ENCODE measurements at places on chromosomes 6 and 20.

GRCh38 chr6:135439549-135439948 is 58.0 kb downstream of the AHI1 start:
- DNase-seq, result no peak

DNA sequence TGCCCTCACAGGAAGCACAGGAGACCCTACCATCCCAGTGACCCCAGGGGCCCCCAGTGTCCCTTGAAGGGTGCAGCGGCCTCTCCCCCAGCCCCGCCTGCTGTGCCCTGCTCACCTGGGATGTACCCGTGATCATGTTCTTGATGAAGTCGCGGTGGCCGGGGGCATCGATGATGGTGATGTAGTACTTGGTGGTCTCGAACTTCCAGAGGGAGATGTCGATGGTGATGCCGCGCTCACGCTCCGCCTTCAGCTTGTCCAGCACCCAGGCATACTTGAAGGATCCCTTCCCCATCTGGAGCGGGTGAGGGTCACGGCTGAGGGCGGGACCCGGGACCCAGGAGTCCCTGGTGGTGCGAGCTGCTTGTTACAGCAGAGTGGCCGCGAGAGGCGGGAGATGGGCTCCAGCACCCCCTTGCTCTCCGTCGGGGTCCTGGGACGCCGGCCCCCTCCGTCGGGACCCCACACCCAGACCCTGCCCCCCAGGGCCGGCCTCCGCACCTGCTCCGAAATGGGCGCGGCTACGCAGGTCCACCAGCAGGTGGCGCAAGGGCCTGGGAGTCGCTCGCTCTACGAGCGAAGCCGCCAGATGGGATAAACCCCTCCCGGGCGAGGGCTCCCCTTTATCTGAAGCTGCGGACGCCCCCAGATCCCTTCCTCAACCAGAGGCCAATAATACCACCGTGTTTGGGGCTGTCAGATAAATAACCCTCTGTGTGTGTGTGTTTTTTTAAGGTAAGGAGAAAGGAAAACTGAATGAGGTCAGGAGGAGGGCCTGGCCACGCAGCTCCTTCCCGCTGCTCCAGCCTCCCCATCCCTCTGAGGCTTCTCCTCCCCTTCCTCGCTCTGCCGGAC is 2.9 kb downstream of the EEF1A2 start:
- DNase-seq, result peak; percentile 48

DNA sequence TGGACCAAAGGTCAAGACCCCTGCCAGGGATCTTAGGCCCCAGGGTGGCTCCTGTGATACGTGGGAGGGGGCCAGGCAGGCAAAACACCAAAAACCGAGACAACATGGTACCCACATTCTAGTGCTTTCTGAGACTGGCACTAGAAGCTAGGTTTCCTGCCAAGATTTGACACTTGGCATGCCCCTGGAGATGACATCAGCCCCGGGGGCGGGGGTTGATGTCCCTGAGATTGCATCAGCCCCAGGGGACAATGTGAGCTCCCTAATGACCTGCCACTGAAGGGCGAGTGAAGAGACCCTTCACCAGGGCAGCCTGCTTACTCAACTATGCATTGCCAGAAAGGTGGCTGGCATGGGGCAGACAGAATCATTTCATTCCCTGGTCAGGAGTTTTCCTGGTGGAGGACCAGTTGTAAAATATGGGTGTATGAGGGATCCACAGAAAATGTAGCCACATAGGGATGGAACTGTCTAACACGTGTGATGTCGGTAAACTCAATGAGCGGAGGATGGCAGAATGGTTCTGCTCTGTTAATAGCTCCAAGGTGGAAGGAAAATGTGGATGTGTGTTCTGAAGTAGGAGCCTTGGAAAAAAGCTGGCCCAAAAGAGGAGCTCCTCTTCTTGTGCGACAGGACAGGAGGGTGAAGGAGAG is 219.7 kb downstream of the UNC5CL start:
- DNase-seq, result no peak

- DNase-seq, result no peak
Measured at GRCh38 chr6:158815907-158816306, 3.3 kb downstream of the EZR start.

DNA sequence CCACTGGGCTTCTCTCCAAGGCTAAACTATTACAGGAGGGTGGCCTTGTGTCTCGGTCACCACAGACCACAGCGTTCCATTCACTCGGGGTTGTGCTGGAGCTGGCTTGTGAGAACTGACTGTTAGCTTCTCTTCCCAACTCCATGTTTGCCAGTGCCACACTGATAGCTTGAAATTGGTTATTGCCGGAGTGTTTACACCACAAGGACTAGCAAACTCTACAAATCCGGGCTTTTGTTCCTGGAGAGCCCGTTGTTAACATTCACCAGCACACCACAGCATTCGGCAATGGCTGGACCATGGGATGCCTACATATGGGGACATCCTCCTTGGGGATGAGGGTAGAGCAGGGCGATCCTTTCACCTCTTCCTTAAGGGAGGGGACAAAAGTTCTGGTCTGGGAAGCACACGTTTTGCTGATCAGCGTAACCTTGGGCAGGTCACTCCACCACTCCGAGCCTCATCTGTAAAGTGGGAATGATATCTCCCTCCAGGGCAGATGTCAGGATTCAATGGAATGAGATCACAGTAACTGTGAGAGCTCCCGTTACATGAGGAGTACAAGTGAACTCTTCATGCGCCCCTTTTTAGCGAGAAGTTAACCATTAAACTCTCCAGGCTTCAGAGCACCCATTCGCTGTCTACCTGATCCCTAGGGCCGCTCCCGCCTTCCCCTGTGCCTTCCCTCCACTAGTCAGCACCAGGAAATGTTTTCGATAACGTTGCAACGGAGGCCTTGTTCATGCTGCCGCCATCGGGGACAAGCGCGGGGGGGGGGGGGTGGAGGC is 41.7 kb upstream of the TTPAL start:
- no peak for DNase-seq

GRCh38 chr6:170485159-170485558 is 67.9 kb downstream of the PSMB1 start:
- no peak for DNase-seq

DNA sequence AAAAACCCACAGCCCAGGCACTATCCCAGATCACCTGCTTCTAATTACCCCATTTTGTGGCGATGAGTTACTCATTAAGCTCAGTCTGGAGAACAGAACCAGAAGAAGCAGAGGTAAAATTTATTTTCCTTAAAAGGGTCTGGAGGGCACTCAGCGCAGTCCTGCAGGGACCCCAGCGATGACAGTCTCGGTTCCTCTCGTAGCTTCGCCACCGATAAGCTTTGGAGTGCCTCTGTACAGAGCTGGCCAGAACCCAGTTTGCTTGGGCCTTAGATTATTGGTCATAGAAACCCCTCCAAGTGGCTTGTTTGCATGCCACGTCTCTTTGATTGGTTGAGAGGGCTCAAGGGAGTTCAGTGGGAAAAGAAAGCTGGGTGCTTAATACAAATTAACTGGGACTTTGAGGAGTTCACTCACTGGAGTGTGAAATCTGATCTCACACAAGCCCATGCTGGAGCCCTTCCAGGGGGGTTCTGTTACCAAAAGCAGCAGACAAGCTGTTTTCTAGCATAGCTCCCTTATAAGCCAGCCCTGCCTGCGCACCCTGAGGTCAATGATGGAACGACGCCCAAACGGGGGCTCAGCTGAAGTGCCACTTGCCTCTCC is 158.5 kb upstream of the ARID1B start:
- no peak for DNase-seq

GRCh38 chr6:56214041-56214702 is 33.2 kb downstream of the COL21A1 start:
- no peak for DNase-seq

GRCh38 chr6:29211488-29211887 is 40.8 kb downstream of the OR2J2 start:
- no peak for DNase-seq

DNA sequence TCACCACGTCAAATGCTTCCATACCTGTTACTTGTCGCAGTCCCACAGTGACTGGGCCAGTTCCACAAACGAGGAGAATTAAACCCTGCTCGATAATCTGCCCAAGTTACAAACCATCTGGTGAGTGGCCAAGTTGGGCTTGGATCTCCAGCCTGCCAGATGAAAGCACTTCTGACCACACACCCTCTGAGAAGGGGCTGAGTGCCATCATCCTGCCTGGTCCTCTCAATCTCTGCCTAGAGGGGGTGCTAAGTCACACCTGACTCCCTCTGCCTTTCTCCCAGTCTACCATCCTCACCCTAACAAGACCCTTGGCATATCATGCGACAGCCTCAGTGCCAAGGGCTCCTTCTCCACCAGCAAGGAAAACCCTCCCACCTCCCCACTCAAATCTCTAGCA is 15.8 kb downstream of the RRP36 start:
- DNase-seq, result no peak

GRCh38 chr6:128240024-128240428 is 280.4 kb downstream of the PTPRK start:
- no peak for DNase-seq

DNA sequence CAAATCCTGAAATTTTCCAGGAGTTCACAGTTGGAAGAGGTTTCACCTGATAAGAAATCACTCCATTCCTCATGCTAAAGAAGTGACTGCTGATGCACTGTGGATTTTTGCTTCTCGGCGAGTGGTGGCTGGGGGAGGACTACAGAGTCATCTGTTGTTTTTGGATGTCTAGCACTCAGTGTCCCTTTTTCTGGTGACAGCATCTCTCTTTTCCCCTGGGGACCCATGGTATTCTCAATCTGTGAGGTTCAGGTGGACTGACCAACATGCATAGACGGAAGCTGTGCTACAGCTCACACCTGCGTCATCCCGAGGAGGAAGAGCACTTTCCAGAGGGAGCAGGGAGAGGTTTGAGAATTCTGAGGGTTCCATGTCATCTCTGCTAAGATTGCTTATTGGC is 42.7 kb upstream of the ZNF831 start:
- DNase-seq, result no peak

GRCh38 chr6:34070315-34071135 is 75.4 kb downstream of the GRM4 start:
- DNase-seq, result no peak

DNA sequence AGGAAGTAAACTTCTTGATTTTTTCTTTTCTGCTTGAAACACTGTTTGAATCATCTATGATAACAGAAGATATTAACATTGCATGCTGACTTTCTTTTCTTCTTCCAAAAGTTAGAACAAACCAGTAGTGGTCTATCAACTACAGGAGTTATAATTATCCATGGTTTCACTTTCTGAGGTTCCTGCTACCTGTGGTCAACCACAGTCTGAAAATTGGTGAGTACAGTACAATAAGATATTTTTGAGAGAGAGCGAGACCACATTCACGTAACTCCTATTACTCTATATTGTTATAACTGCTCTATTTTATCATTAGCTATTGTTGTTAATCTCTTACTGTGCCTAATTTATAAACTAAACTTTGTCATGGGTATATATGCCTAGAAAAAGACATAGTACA is 86.1 kb downstream of the MAP7 start:
- no peak for DNase-seq

DNA sequence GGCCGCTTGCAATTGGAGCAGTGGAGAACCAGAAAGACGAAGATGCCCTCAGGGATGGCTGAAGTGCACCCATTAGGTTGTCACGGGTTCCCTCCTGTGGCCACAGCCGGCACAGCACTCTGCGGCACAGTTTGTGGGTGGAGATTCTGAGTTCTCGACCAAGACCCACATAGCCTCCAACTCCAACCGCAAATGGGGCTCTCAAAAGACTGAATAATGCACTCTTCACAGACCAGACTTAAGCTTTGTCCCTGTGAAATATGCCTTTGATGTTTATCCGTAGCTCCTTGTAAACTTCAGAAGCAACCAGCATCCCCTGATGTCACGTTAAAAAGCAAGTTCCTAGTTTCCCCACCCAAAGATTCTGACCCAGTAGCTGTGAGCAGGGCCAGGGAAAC is 934 bp upstream of the CST9 start:
- DNase-seq, result no peak

DNA sequence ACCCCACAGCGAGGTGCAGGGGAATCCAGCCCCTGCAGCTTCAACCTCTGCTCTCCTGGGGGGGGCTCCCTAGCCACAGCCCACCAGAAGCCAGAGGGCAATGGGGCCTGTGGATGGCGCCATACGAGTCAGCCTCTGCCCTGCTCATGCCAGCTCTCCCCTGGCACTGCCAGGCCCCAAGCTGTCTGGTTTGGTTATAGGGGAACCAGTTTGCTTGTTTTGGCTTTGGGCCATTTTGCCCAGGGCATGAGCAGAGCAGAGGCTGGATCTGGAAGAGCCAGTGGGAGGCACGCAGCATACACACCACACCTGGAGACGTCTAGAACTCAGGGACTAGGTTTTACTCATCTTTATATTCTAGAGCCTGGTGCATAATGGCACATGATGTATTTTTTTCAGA is 66.7 kb upstream of the SLC22A16 start:
- DNase-seq, result no peak

GRCh38 chr6:170367241-170367640 is 60.7 kb downstream of the FAM120B start:
- DNase-seq, result no peak

DNA sequence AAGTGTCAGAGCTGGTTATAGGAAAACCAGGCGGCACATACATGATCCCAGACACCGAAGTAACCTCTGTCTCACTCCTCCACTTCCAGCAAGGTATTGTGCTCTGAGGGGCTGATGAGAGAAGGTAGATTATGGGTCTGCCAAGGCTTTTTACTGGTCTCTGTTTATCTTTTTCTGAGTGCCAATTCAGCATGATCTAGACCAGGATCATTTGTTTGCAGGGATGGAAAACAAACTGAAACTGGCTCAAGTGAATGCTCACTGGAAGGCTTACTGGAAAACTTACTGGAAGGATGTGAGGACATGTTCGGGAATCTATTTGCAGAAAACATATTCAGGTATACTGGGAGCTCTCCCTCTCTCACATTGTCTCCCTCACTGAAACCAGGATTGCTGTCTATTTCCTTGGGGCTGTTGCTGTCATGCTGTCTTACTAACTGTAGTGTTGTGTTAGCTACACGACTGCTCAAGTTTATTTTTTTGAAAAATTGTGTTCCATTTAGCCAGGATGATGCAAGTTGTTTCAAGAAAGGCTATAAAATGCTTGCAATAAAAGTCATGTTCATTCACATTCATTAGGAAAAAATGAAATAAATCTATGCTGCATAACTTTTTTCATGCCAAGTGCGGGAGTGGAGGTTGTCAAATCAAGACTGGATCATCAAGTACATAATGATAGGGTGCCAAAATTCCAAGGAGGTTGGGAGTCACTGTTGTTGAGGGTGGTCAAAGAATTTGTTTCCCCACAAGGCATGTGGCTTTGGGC is 37.0 kb downstream of the KLHL31 start:
- no peak for DNase-seq

DNA sequence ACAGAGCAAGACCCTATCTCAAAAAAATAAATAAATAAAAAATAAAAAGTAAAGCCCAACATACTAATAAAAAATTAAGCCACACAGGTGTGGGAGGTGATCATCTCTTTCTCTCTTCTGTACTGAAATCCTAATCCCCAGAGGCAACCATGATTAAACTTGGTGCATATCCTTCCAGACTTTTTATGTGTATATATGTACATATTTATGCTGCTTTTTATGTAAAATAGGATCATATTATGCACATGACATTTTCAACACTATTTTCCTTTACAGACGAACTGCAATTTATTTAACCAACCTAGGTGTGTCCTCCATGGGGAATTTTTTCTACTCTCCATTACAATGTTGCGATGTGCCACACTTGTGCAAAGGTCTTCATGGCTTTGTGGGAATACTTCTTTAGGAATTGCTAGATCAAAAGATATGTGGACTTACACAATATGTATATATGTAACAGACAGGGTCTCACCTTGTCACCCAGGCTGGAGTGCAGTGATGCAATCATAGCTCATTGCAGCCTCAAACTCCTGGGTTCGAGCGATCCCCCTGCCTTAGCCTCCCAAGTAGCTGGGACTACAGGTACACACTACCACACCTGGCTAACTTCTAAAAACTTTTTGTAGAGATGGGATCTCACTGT is 23.7 kb downstream of the RMND1 start:
- DNase-seq, result no peak

- no peak for DNase-seq
Measured at GRCh38 chr20:62710886-62711702, 2.5 kb downstream of the NTSR1 start.

All from dorsolateral prefrontal cortex (tissue), 122 donors.